ENCODE measurements at places on chromosomes 3 and 15.

GRCh38 chr3:64232821-64233220 lies 7.6 kb upstream of the PRICKLE2 start:
- no peak for DNase-seq

- no peak for DNase-seq
These were observed 24.9 kb downstream of the ZMAT3 start for GRCh38 chr3:179046497-179047353.

DNA sequence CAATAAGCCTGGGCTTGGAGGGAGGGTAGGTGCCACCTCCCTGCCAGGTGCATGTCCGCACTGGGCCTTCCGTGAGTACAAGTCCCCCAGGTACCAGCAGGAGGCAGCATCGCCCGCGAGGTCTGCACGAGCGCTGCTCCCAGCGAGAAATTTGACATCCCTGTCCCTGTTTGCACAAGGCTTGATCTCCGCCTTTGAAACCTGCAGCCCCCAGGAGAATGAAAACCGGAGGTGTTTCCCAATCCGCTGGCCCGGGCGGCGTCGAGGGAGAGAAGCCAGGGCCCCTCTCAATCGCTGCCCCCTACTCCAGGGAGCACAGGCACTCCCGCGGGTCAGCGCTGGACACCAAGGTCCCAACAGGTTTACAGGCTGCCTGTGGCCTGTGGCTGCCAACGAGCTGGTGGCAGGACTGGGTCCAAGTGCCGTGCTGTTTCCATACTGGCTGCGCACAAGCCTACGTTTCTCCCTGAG lies 961 bp downstream of the HAPLN3 start:
- no peak for DNase-seq

DNA sequence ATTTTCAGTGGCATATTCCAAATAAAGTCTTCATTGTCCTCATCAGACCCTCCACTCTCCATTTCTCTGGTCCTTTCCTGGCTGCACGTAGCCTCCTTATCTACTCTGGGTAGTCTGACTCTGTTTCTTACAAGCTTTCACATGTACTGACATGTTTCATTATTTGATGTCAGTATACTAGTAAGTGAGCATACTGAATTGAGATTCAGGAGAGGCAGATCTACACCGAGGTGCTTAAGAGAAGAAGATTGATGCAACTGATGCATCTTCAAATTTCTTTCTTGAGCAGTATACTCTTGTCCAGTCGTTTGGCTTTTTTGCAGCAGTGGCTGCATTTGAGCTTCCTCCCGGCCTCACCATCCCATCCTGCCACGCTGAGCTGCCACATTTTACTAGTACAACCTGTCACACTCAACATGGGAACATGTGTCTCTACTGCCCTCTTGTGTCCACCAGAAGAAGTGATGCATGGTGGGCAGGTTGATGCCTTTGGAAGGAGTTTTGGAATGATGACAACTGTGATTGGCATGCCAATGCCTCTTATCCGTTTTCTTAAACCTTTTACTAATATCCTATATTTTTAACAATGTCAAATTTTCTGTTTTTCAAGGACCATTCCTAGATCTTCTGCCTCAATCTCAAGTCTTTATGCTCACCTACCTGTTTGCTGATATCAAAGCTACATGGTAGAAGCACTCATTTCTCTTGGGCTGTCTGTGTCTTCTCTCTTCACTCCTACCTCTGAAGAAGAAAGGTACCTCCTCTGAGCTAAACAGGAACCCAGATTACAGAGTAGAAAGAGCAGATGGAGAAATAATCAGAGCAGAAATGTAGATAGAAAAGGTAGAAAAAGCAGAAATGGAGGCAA lies 38.7 kb downstream of the GUCA1C start:
- no peak for DNase-seq

DNA sequence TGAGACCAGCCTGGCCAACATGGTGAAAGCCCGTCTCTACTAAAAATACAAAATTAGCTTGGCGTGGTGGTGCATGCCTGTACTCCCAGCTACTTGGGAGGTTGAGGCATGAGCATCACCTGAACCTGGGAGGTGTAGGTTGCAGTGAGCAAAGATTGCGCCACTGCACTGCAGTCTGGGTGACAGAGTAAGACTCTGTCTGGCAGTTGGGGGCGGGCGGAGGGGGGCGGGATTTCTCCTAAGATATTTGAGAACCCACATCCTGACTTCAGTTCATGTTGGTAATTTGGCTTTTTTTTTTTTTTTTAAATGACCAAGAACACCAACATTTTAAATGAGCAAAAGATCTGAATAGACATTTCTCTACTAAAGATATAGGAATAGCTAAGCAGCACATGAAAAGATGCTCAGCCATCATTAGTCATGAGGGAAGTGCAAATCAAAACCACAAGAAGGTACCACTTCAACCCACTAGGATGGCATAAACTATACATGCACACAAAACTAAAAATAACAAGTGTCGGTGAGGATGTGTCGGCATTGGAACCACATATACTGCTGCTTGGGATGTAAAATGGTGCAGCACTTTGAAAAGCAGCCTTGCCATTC lies 75.6 kb upstream of the LMOD3 start:
- DNase-seq: no peak

DNA sequence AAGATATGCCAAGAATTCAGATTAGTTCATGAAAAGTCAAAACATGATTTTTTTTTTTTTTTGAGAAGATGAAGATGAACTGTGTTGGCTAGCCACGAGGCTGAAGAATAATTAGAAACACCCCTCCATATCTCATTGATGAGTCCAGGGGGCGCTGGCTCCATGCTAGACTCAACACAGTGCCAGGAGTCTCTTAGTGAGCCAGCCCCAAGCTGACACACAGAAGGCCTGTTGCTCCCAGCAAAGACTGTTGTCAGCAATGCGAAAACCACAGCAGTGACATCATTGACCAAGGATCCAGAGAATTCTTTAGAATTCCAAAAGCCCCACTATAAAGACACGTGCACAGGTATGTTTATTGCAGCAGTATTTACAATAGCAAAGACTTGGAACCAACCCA lies 185.2 kb downstream of the ANXA2 start:
- no peak for DNase-seq

- no peak for DNase-seq
These were observed 17.3 kb downstream of the C3orf18 start for GRCh38 chr3:50550079-50550736.
